Activated CD8-positive, alpha-beta memory T cell treated with anti-CD3 and anti-CD28 coated beads, Interleukin-2, amount 50 U/mL, for 4 hours (primary cell): ENCODE measurements at places on chromosomes 11 and 22.

DNA sequence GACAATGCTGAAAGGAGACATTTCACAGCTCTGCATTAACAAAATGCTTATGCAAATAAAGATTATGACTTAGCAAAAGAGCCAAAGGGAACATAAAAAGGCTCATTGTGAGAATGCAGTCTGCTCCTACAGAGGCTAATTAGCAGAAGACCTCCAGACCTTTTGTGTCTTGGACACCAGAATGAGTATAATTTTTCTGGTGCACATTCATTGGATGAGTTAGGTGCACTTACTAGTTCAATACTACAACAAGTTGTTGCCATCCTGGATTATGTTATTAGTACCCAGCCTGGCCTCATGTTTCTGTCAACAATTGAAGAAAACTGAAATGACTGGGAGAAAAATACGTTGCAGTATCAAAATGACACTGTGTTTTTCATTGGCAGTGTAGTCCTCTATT, 613.2 kb upstream of the CHORDC1 start:
- DNase-seq, result no peak

DNA sequence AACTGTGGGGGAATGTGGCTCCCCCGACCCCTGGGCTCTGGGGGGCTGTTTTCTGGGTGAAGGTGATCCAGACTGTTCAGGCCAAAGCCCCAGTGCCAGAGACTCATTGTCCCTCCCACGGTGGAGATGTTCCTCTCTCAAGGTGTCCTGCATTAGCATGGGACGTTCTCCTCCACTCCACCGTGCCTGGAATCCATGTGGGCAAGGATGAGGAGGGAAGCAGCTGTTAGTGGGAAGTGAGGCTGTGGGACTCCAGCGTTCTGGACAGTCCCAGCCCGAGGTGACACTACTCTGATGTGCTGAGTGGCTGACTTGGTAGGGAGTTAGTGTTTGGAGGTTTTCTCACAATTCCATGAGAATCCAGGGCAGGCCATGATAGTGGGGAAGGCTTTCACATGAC, 31.4 kb upstream of the CLDN5 start:
- no peak for DNase-seq

- no peak for DNase-seq
These were observed 163.2 kb downstream of the FEZ1 start for GRCh38 chr11:125332821-125333220.

- no peak for DNase-seq
These were observed 74.7 kb upstream of the C11orf87 start for GRCh38 chr11:109347304-109347703.

DNA sequence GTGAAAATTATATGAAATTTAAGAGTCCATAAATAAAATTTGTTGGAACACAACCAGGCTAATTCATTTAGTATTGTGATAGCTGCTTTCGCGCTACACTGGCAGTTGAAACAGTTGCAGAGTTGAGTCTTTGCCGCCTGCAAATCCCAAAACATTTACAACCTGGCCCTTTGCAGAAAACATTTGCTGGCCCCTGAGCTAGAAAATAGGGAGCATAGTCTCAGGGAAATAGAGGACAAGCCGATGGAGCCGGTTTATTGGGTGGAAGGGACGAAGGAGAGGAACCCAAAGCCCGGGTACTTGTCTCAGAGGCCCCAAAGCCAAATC, 527 bp upstream of the SAC3D1 start:
- no peak for DNase-seq

- no peak for DNase-seq
These were observed 37.8 kb downstream of the FDX1 start for GRCh38 chr11:110467556-110467955.

- no peak for DNase-seq
These were observed 22.8 kb downstream of the MRPL21 start for GRCh38 chr11:68880851-68881250.

DNA sequence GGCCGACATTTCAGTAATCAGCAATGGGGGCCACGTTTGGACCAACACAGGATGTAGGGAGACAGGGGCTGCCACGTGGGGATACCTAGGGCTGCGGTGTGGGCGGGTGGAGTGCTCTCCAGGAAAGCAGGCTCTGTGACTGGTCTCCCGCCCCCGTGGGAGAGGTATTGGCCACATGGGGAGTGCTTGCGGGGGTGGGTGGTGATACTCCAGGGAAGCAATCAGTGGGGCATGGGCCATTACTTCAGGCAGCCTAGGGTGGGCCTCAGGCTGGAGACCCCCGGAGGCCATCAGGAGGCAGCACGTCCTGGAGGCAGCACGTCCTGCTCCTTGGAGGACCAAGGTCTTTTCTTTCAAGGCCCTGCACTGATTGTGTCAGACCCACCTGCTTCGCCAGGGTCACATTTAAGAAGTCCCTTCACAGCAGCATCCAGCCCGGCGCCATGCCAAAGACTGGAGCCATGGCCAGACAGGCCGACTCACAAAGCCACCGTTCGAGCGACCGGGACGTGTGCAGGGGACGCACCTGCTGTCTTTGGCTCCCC, 3.0 kb upstream of the MUC2 start:
- DNase-seq, result peak; percentile 11
